ENCODE measurements at places on chromosomes 2 and 18.
A peak's percentile ranks its signal among the peaks of the same experiment; 100 is the strongest.

- no peak for ATAC-seq
Observed at GRCh38 chr2:233256048-233256447, 4.6 kb downstream of the ATG16L1 start.

GRCh38 chr2:165064743-165065142 lies 109.4 kb upstream of the SLC38A11 start:
- no peak for ATAC-seq

- no peak for ATAC-seq
Observed at GRCh38 chr2:88735853-88736252, 44.4 kb downstream of the RPIA start.

DNA sequence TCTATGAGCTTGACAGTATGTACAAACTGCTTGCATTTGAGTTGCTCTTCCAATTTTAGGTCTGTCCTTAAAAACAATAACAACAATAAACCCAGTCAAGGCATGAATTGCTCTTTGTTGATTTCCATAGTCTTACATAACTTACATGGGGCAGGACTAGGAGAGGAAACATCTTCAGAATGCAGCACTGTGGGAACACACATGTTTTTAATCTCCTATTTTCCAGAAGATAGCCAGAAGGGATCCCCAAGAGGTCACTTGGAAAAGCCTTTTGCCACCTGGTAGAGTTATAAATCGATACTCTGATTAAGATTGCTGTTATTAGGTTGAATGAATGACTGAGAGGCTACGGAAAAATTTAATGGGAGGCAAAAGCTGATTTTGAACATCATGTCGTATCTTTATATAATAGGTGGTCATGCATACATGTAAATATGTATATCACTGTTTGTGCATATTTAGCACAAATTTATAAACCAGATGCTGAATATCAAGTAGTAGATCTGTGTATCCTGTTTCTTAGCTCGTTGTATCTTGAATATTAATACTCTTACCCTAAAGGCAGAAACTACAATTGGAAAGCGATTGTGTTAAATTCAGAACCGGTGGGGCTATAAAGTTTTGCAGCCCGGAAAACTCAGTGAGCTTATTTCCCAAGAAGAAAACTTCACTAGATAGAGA lies 479.4 kb upstream of the TCF4 start:
- peak; percentile 76 for ATAC-seq

DNA sequence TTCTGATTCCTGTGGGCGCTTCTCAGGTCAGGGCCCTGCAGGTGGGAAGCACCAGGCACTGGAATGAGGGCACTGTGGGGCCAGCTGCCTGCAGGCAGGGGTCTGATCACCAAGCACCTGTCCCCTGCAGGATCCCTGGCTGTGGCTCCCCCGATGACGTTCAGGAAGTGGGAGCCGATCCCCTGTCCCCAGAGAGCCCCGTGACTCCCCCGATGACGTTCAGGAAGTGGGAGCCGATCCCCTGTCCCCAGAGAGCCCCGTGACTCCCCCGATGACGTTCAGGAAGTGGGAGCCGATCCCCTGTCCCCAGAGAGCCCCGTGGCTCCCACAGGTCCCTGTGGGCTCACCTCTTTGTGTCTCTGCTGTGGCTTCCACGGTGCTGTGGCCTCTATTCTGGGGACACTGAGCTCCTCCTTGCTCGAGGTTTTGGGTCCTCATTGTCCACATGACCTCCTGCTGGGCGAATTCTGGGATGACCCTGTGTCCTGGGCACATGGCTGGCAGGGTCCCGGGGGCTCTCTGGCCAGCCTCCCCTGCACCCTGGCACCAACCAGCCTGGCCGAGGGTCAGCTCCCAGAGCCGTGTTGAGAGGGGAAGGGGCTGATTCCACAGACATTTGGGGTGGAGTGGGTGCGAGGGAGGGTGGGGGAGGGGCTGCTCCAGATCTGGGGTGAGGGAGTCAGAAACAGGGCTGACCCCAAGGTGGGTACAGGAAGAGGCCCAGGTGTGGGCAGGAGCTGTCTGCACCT lies 4.8 kb downstream of the NEU4 start:
- ATAC-seq, result no peak

DNA sequence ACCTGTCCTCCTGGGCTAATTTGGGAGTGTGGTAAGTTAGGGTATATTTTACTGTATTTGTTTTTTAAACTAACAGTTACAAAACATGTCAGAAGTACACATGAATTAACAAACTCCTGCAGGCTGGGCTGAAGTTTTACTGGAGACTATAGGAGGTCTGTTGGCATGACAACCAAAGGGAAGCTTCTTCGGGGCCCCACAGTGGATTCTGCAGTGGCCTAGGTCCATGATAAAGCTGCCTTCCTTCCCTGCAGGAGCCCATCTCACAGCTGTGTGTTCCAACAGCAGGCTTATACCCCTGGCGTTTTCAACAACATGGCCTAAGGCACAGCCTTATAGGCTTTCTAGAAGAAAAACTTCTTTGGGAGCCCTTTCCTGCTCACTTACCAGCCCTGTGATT lies 128.0 kb upstream of the SETBP1 start:
- ATAC-seq, result no peak

DNA sequence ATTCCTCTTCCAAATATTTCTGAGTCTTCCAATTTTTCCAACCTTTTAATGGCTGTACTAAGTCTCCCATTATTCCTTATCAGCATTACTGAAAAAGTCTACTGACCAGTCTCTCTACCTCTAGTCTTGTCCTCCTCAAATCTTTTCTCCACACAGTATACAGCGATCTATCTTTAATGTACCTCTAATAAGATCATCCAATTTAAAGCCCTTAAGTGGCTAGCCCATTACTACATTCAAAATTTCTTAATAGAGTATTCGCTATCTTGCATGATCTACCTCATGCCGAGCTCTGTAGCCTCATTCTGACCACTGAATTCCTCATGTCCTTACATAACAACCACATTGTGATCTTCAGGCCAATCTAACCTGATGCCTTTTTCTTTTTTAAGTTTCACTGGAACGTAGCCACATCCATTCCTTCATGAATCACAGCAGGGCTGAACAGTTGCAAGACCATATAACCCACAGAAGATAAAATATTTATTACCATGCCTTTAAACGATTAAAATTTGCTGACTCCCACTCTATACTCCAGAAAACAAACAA lies 57.9 kb downstream of the SLC66A3 start:
- ATAC-seq, result peak; percentile 88

GRCh38 chr2:46967990-46968647 lies 52.5 kb upstream of the MCFD2 start:
- peak; percentile 87 for ATAC-seq

DNA sequence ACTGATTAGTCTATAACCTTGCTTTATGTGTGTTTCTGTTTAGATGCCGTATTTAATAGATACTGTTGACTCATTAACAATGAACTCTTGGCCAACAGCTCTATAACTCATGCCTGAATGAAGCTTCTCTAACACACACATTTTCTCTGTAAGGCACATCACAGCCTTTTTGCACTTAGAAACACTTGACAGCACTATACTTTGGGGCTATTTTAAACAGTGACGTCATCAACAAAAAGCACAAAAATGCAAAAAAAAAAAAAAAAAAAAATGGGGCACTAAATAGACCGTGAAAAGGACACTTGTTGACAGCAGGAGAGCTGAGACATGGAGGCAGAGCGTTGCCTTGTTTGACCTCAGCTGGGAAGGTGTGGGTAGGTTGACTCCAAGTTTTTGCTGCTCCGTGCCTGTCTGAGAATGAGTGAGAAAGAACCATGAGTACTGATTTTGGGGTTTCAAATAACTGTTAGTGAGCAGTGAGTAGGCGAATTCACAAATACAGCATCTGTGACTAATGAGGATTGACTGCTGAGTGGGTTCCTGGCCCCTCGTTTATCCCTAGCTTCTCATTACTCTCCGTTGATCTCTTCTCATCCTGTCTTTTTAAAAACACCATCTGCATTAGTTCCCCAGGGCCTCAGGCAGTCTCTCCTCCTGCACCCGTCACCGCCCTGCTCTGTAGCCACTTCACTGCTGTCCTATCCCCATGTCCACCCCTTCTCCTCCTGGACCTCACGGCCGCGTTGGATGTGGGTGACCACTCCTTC lies 24.4 kb downstream of the SPP2 start:
- no peak for ATAC-seq

DNA sequence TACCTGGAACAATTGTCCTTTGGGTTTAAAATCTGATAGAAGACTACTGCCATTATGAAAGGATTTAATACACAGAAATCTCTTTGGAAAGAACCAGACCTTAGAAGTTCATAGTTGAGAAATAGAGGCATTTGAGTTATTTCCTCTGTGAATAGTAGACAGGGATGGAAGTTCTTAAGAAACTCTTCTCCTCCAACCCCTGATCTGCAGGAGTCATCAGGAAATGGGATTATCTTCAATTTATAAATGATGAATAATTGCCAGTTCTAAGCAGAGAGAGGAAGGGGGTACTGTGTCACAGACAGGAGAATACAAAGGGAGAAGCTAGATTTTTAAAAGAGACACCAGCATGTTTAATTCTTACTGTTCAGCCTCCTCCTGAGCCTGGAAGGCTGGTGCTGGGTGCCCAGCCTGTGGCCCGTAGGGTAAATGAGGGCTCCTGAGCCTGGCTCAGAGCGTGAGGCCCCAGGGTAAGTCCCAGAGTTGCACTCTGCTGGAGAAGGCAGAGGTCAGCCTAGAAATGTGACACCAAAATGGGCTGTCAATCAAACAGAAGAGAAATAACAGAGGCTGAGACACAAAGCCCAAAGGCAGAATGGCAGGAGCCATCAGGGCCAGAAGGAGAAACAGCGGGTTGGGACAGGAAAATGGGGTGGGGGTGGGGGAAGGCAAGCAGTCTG lies 58.2 kb upstream of the PKDCC start:
- no peak for ATAC-seq

Measured in SK-N-SH treated with all-trans-retinoic acid at 6 μM for 48 hours (cell line).